ENCODE measurements at places on chromosomes 5 and 9.

DNA sequence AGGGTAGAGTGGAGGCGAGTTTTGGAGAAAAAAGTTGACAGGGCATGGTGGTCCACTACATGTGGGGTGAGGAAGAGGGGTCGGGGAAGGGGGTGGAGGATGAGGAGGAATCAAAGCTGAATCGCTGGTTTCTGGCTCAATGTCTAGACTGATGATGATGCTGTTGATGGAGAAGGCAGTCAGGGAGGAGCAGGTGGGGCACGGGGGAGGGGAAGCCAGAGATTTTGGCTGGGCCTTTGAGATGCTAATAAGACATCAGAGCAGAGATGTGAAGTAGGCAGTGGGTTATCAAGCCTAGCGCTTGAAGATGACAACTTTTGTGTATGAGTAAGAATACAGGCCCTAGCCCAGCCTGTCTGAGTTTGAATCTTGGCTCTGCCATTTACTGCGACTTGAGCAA lies 32.4 kb upstream of the TTC23L start:
- DNase-seq, result no peak

- no peak for DNase-seq
Observed at GRCh38 chr5:72470826-72471225, 36.4 kb downstream of the ZNF366 start.

DNA sequence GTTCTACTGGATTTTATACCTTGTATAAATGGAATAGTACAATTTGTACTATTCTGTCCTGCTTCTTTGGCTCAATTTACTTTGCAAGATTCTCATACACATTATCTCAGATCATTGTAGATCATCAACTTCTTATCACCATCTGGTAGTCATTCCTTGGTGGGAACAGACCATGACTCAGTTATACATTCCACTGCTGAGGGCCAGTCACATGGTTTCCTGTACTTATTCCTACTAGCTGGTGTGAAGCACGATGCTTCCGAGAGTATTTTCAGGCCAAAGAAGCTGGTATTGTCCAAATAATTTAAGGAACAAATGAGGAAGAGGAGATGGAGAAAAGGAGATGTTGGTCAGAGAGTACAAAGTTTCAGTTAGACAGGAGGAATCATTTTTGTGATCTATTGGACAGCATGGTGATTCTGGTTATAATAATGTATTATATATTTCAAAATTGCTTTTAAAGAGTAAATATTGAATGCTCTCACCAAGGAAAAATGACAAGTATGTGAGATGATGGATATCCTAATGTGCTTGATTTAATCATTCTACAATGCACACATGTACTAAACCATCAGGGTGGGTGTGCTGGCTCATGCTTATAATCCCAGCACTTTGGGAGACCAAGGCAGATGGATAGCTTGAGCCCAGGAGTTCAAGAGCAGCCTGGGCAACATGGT lies 124.1 kb downstream of the SYK start:
- DNase-seq, result peak; percentile 79

DNA sequence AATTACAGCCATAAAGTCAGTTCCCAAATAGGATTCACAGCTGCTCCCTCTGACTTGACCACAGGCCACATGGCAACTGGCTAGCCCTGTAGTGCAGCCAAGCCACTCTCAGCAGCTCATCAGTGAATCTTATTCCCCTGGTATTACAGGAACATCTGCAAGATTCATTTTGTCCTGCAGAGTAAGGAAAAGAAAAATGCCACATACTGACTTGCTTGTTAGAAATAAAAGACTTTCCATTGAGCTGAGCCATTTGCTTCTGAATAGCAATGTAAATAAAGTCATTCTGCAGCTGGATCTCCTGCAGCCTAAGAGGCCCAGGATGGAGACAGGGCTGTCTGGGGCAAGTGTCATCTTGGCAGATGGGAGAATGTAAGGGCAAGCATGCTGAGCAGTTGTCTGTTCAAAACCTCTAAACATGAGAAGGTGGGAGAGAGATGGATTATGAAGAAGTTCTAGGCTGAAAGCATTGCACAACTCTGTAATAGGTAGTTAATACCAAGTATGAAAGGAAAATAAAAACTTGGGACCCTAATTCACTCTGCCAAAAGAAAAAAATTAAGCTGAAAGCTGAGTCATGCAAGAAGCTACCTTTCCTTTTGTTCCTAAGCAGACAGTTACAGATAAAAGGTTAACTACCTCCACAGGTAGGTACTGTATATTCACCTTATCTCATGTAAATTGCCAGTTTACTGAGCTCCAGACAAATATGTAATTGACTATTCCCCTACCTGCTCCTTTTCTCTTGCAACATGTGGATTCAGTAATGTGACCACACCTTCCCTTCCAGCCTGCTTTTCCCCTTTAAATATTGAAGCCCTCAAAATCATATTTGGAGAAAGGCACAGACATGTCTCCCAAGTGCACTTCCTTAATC lies 244.4 kb upstream of the RAI14 start:
- DNase-seq, result peak; percentile 24

GRCh38 chr5:75435096-75435495 lies 76.3 kb downstream of the CERT1 start:
- DNase-seq, result no peak

DNA sequence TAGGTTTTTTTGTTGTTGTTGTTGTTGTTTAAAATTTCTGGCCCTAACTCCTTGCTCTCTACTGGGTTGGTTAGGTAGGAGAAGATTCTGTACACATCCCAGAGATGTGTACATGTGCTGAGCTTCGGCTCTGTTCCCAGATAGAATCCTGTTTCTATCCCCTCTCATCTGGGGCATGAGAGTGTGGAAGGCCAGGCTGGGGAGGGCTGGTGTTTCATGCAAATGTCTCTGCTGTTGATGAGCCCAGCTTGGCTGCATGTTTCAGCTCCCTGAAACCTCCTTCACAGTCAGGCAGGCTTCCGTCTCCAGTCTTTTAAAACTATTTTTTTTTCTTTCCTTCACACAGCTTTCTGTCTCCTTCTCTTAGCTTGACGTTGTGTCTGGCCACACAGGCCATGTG lies 526.9 kb upstream of the KLF4 start:
- no peak for DNase-seq

Measured in AG04449 (cell line).